Thoracic aorta (tissue), 2 donors: ENCODE measurements at places on chromosomes 5 and 9.

DNA sequence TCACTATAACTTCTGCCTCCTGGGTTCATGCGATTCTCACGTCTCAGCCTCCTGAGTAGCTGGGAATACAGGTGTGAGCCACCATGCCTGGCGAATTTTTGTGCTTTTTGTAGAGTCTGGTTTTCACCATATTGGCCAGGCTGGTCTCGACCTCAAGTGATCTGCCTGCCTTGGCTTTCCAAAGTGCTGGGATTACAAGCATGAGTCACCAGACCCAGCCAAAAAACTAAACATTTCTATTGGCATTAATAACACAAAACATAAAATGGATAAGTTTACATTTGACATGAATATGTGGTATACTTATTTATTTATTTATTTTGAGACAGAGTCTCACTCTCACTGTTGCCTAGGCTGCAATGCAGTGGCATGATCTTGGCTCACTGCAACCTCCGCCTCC lies 13.6 kb upstream of the REEP5 start:
- no peaks in the 10 kb centered on the region for H3K36me3 ChIP-seq
- no peak for DNase-seq
- no peaks in the 10 kb centered on the region for H3K27me3 ChIP-seq

DNA sequence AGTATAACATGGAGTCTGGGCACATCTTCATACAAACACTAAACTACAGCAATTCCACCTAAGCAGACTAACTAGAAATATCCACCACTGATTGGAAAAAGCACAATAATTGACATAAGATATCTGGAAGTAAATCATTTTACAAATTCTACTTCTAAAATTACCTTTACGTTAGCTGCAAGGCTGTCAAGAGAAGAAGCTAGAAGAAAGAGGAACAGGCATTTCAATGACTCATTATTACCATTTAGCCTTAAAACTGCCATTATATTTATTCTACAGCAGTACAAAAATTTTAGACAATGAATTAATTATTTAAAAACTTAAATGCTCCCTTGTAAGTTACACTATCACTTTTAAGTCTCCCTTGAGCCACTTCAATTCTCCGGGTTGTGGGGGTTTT lies 43.4 kb upstream of the PLPP6 start:
- no peaks in the 10 kb centered on the region for H3K4me1 ChIP-seq
- no peaks in the 10 kb centered on the region for H3K27me3 ChIP-seq
- no peak for DNase-seq
- H3K4me3 ChIP-seq, result no peak overlapping the region

DNA sequence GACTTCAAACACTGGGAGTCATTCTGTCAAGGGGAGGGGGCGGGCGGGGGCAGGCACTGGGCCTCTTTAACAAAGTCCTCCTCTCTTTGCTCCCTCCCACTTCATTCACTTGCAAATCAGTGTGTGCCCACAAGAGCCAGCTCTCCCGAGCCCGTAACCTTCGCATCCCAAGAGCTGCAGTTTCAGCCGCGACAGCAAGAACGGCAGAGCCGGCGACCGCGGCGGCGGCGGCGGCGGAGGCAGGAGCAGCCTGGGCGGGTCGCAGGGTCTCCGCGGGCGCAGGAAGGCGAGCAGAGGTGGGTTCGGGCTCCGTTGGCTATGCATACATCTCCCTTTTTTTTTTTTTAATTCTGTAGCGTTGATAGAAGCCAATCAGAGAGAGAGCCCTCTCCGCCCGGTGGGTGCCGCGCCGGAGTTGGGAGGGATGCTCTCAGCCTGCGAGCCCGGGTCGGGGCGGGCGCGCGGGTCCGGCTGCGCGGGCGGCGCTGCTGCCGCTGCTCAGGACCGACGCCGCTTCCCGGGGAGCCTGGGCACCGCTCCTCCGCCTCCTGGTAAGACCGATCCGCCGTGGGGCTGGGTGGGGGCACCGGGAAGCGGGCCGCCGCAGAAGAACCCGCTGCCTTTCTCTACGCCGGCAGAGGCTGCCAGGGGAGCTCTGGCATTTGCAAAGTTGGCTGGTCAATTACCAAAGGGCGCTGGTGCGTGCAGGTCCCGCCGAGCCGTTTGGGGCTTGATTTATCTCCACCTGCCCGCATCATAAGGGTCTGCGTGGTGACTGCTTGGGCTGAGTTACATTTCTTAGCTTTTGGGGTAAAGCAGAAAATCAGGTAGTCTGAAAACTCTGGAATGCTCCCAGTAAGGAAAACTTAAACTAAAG lies at the start of gene CDH6:
CDH6 (plus strand) TSS at position 96 of the 877 bp plus-strand sequence. CDS start 73,788 bp downstream, outside the sequence.
- peaks cover 2% of the 10 kb centered on the region for H3K4me1 ChIP-seq
- H3K4me3 ChIP-seq, result peak within 1 kb of the TSS; percentile 79
- no peak for DNase-seq
- no peak within 1 kb of the TSS for H3K27ac ChIP-seq

DNA sequence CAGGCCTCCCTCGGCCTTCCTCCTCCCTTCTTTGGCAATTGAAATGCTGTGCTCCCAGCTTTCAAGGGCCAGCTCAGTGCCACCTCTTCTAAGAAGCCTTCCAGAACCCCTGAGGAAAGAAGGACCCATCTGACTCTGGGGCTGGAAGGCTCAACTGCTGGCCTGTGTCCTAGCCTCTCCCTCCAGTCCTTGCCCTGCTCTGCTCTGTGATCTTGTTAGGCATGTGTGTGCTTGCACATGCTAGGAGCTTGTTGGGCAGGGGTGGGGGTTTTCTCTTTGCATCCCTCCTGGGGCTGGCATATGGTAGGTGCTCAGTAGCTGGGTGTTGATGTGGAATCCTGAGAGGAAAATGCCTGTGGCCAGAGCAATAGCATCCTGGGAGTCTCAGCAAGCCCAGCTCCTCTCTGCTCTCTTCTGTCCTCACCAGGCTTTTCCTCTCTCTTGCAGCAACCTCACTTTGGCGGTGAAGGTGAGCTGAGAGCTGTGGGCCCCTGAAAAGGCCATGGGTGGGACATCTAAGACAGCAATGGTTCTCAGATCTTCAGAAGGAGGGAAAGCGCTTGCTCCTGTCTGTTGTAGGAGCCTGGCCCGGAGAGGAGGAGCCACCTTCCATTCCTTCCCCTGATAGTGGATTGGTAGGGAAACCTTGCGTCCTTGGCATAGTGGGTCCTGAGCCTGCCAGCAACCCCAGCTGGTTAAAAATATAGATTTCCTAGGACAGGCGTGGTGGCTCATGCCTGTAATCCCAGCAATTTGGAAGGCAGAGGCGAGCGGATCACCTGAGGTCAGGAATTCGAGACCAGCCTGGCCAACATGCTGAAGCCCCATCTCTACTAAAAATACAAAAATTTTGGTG lies 9.9 kb downstream of the DOLK start:
- H3K27me3 ChIP-seq, result no peaks in the 10 kb centered on the region
- H3K36me3 ChIP-seq, result peaks cover 11% of the 10 kb centered on the region
- no peak overlapping the region for H3K4me3 ChIP-seq

DNA sequence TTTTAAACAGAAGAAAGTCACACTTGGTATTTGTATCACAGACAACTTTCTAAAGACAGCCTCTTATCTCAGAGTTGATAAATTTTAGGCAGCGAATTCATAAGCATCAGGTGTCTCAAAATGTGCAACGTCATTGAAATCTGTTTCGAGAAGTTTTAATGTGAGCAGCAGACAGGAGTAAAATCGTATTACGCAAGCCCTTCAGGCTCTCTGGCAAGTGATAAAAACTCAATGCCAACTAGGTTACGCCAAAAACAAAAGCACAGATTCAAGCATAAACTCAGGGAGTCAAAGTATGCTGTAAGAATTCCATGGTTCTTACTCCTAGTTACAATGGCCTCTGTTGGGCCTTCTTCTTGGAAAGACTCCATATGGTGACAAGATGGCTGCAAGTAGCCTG lies 244.7 kb downstream of the SEMA5A start:
- H3K27me3 ChIP-seq, result no peaks in the 10 kb centered on the region
- DNase-seq, result no peak
- no peaks in the 10 kb centered on the region for H3K4me1 ChIP-seq
- no peak overlapping the region for H3K27ac ChIP-seq
- H3K36me3 ChIP-seq, result no peaks in the 10 kb centered on the region
